ENCODE measurements at places on chromosomes 13 and 19.

- DNase-seq: no peak
These were observed 21.8 kb downstream of the ARRDC2 start for GRCh38 chr19:18029617-18030338.

GRCh38 chr13:31895691-31896090 lies 135.9 kb upstream of the FRY start:
- no peak for DNase-seq

DNA sequence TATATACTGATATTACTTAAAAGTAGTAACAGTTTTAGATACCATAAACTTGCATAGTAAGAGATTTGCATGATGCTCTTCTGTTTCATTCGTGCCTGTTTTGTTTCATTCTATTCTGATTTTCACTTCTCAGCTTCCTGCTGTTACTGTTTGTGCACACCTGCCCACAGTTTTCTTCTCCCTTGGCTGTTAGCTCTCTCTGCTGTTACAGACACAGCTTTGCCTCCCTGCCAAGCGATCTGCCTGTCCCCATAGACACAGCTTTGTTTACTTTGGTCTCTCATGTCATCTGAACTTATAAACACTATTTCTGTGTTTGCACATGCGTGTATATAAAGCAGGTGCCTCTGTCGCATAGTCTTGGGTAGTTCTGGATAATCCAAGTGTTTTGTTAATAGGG lies 21.4 kb upstream of the UPF3A start:
- DNase-seq: no peak

- DNase-seq: no peak
These were observed 14.8 kb downstream of the AXL start for GRCh38 chr19:41233748-41234240.

- no peak for DNase-seq
These were observed 5.3 kb downstream of the SLC25A15 start for GRCh38 chr13:40794414-40795368.
